ENCODE measurements at places on chromosomes 12 and 14. TPM values are rescaled to one million over a fixed set of nuclear protein-coding genes. Genes with fewer than 3 reads are reported as not detected.

DNA sequence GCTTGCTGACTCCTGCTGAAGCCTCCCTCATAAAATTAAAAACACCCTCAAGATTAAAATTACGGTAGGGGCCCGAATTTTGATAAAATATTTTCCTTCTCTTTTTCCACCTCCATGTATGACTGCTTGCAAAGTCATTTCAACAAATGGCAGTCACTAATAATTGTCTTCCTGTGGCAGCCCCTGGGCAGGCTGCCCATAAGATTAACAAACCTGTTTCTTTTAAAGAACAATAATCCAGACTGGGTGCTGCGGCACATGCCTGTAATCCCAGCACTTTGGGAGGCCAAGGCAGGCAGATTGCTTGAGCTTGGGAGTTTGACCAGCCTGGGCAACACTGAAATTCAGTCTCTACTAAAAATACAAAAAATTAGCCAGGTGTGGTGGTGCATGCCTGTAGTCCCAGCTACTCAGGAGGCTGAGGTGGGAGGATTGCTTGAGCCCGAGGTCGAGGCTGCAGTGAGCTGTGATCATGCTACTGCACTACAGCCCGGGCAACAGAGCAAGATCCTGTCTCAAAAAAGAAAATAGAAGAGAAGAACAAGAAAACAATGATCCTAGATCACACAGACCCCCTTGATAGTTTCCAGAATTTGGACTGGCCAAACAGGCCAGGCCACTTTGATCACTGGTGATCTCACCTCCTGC, 8.7 kb downstream of the SAV1 start:
- DNase-seq = no peak

DNA sequence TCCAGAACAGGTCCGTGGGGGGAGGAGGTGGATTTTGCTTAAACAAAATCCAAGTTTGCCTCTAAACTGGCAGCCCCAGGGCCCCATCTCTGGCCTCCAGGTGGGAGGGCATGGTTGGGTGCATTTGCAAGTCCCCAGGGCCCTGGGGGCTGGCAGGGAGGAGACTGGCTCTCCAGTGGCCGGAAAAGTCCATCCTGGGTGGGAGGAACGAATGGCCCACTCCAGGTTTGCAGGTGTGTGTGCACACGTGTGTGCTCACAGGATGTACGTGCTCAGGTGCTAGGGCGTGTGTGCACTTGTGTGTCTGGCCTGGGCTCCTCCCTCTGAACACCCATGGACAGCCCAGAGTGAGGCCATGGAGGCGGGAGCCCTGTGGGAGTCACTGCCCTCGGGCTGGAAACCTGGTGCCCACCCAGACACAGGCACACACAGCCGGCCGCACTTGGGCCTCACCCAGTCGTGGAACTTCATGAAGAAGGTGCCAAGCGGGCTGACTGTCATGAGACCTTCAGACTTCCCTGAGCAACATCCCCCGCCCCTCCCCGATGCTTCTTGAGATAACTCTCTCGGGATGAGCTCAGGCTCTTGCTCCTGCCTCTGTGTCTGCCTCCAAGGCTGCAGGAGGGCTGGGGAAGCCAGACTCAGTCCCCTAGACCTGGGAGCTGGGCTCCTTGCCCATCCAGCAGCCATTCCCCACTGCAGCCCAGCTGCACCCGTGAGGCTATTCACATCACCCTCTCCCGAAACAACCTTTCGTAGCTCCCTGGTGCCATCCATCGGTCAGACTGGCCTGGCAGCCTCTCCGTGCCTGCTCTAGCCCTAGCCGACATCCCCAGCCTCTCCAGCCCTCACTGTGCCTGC, 9.4 kb downstream of the AHNAK2 start:
- DNase-seq = peak; percentile 37

- DNase-seq = no peak
These were observed 98.7 kb downstream of the ERGIC2 start for GRCh38 chr12:29282031-29282816.

- no peak for DNase-seq
These were observed 85.1 kb downstream of the KDM2B start for GRCh38 chr12:121495746-121496145.

- DNase-seq = peak; percentile 89
These were observed 386.5 kb upstream of the DDHD1 start for GRCh38 chr14:53539489-53540126.

DNA sequence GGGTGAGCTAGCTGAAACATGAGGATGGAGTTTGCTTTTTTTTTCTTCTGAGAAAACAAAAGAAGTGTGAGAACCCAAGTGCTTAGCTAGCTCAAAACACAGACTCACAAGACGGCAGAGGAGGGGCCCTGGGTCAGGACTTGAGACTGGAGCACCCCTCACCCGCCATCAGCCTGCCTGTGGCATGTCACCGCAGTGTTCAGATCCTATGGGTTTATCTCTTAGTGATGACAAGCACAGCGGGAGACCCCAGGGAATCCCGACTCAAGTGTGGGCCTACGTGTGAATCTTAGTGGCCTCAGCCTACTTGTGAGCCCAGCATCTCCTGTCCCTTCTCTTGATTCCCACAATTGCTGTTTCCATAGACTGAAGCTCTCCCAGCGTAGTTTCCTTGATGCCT, 22.9 kb downstream of the DYRK4 start:
- no peak for DNase-seq

- DNase-seq = no peak
These were observed 27.0 kb downstream of the CCDC85C start for GRCh38 chr14:99576761-99577705.

DNA sequence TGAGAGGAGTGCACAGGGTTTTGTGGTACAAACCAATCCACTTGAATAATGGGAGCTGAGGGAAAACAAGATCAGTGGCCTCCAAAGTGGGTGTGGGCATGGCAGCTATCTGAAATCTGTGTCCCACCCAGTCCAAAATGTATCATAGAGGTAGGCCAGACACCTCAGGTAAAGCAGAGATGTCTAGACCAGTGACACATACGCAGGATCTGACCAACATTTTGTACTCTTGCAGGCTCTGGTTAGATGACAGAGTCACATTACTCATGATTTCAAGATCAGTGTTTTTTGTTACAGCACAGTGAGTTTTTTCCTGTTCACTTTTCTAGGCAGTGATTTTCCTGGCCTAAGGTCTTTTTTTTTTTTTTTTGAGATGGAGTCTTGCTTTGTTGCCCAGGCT, 211.8 kb downstream of the PCNX1 start:
- no peak for DNase-seq

GRCh38 chr12:124153392-124153791, 141.5 kb upstream of the RFLNA start:
- DNase-seq = no peak

The BDKRB2 gene
- total RNA-seq = 0.37 TPM

GRCh38 chr12:123171967-123172366, 21.1 kb upstream of the PITPNM2 start:
- DNase-seq = no peak

DNA sequence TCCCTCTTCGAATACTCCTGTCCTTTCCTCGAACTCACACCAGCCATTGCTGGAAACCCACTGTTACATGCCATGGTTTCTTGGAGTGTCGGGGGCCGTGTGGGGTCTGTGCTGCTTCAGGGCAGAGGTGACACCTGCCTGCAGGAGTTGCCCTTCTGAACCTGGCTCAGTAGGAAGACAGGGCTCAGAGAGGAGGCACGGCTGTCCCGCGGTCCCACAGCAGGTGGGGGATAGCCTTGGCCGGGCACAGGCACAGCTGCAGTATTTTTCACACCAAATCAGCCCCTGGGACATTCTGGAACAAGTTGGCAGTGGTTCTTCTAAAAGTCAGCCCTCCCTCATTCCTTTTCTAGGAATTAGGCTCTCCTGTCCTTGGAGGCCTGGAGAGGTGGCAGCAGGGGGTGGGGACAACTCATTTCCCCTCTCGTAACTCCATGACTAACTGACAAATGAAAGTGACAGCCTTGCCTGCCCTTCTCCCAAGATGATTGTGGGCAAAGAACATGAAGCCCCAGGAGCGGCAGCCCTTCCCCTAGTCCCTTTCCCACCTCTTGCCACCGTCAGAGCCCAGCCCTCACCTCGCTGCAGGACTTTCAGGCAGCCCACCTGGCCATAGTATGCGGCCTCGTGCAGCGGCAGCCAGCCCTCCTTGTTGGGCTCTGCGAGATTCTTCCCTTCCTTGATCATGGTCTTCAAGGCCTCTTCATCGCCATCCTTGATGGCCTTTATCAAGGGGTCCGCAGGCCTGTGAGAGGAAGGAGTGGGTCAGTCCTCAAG, 22.4 kb downstream of the ASB2 start:
- no peak for DNase-seq

DNA sequence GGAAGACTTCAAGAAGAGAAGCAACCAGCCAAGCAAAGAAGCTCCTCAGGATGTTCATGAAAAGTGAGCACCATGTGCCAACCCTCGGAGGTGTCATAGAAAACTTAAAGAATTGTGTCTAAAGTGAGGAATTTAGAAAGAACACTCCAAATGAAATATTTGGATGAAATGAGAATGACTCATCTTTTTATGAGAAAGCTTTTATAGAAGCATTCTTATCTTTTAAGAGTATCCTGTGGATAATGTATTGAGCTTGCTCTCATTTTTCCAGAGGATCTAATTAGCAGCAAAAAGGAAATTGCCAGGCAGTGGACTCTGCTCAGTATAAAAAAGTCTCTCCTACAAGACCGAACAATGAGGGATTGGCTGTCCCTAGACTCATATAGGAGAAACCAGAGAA, 454.9 kb downstream of the LRIG3 start:
- DNase-seq = no peak

GRCh38 chr12:108000111-108000510, 129.0 kb upstream of the WSCD2 start:
- no peak for DNase-seq

DNA sequence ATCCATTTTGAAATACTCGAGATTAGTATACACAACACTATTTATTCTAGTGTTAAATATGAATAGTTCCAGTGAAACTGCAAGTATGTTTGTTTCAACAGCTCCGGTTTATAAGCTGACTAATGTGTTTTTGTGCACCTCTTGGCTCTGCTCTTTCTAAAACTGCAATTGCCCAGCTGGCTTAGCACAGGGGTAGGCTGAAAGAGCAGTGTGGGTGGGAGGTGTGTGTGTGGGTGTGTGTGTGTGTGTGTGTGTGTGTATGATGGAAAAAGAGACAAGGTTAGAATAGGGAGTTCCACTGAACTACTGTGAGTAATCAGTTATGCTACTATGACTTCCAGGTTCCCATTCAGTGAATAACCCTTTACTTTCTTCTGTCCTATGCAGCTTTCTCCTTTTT, 37.8 kb upstream of the DDHD1 start:
- no peak for DNase-seq

- no peak for DNase-seq
These were observed 45.3 kb downstream of the TAOK3 start for GRCh38 chr12:118327391-118327790.

DNA sequence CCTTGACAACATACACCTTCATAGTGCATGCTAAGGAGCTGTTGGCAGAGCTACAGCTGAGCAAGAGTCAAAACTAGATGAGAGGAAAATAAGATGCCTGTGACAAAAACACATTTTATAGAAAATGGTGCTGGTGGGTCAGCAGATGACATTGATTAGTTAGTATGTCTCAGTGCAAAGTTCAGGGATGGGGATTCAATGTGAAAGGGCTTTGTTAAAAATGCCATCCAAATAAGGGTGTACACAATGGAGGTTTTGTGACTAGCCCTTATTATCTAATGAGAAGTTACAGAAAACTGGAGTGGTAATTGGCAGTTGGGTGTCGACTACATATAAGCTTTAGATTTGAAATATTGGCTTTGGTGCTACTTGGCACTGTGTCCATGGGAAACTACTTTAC, 169.0 kb downstream of the MON2 start:
- DNase-seq = no peak

DNA sequence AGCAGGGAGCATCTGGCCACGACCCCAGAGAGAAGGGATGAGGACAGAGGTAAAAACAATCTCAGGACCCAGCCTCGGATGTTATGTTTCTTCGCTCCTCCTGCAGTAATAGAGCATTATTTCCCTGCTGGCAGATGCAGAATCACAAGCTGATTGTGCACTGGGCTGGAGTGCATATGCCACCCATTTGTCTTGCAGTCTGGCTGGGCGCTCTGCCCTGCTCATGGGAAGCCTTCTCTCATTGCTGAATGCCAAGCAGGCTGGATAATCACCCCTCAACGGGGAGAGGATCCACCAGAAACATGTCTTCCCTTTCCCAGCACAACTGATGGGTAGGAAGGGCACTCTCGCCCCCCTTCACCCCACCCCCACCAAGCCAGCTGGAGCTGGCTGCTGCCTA, 8.5 kb upstream of the VASH1 start:
- DNase-seq = peak; percentile 0

The C3AR1 gene
- not detected for total RNA-seq

All from neural progenitor cell (in vitro differentiated cells).